ENCODE measurements at places on chromosomes 5 and 9.
A peak's percentile ranks its signal among the peaks of the same experiment; 100 is the strongest.

DNA sequence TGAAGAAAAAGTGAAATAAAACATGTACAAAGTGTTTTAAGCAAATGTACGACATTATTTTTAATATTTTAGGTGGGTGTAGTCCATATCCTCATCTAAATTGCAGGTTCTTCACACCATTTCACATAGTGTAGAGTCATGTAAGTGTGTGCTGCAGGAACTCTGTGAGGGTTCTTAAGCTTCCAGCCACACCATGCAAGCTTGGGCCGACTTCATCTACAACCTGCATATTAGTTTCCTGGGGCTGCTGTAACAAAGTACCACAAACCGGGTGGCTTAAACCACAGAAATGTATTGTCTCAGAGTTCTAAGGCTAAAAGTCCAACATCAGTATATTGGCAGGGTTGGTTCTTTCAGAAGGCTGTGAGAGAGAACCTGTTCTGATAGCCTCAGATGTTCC, 10.2 kb downstream of the PAM start:
- DNase-seq: no peak

DNA sequence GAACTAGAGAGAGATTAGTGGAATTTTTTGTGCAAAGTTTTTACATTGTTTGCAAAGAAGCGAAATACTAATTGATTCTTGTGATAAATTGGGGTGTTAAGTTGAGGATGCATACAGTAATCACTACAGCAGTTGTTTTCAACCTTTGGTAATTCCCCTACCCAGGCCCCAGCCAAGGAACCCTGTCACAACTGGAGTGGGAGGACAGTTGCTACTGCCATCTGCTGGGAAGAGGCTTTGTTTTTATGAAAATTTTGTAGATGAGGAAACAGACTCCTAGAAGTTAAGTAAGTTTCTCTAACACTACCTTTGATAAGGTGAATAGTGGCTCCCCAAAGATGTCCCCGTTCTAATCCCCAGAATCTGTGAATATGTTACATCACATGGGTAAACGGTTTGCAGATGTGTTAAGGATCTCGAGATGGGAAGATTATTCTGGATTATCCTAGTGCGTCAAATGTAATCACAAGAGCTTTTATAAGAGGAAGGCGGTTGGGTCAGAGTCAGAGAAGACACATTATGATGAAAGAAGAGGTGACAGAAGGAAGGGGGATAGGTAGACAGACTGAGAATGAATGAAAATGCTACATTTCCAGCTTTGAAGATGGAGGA, 34.0 kb upstream of the PPP1R2B start:
- peak; percentile 46 for DNase-seq

DNA sequence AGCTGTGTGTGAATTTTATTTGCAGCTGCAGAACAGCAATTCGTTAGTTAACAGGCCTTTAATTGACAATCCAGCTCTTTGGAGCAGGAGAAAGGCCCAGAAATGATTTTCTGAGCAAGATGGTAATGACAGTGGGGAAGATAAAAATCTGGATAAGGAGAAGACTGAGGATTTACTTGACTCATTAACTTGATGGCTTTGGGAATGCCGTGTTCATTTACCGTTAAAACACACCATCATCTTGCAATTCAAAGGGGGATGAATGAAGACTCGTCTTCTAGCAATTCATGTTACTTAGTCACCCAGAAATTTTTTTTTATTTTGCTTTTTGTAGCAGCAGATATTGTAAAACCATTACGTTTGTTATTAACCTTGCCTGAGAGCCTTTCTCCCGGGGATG, 52.0 kb downstream of the PTTG1 start:
- DNase-seq: no peak

DNA sequence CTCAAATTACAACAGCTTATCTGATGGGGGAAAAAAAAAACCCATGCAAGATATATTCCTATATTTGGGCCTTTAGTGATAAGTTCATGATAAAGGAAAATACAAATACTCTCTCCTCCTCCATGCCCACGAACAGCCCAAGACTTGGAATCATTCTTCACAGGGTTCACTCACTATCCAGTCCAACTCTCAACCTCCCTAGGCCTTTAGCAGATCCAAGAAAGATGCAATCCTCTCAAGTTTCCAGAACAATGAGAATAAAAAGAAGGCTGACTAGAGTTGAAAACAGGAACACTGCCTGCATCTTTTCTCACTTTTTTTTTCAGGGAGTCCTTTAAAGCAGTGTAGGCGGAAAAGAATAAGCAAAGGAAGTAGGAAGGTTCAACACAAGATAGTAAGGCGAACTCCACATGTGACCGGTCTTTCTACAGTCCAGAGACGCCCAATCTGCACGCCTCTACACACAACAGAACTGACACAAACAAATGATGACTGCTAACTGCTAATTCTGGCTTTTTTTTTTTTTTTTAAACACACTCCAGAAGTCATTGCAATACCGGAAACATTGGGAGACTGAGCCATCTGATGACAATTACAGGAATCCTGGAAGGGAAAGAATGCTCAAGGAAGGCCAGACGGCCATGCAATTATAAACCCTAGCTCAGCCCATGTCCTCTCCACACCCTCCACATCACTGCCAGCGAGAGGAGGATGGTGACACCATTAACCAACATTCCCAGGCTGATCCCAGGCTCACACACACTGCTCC, 75.4 kb downstream of the BNC2 start:
- DNase-seq: peak; percentile 94

- DNase-seq: no peak
Measured at GRCh38 chr9:76355886-76356285, 38.3 kb downstream of the RFK start.

GRCh38 chr9:18006591-18006990, 427.7 kb downstream of the SH3GL2 start:
- no peak for DNase-seq

- DNase-seq: no peak
Measured at GRCh38 chr5:175741556-175741955, 83.7 kb downstream of the HRH2 start.

DNA sequence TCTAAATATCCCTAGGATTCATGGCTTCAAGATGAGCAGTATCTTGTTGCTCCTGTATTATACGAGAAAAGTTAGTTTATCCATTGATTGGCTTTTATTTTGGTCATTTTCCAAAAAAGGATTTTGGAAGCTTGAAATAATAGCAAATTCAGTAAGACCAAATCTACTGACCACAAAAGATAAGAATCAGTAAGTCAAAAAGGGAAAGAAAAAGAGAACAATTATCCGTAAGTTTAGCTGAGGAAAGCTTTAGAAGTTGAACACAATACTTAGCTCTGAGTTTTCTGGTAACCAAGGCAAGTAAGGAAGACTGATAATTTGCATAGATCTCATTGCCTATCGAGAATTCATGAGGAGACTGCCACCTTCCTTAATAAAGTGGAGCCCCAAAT, 9.1 kb downstream of the TGFBR1 start:
- no peak for DNase-seq

- no peak for DNase-seq
Measured at GRCh38 chr5:80881726-80882125, 78.4 kb upstream of the RASGRF2 start.

DNA sequence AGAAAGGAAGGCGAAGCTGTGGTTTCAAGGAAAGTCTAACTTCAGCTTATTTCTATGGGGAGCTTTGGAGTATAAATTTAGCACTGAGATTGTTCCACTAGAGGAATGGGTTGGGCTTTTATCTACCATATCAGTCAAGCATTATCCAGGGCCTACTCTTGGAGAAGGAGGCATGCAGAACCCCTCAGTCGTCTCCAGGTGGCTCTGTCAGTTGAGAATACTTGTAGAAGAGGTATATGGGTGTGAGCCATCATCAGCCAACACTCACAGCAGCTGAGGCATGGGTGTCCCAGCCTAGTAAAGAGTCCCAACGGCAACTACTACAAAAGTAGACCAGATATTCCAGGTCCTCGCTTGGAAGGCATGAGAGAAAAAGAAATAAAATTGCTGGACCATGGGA, 548.5 kb upstream of the GRAMD2B start:
- DNase-seq: no peak

DNA sequence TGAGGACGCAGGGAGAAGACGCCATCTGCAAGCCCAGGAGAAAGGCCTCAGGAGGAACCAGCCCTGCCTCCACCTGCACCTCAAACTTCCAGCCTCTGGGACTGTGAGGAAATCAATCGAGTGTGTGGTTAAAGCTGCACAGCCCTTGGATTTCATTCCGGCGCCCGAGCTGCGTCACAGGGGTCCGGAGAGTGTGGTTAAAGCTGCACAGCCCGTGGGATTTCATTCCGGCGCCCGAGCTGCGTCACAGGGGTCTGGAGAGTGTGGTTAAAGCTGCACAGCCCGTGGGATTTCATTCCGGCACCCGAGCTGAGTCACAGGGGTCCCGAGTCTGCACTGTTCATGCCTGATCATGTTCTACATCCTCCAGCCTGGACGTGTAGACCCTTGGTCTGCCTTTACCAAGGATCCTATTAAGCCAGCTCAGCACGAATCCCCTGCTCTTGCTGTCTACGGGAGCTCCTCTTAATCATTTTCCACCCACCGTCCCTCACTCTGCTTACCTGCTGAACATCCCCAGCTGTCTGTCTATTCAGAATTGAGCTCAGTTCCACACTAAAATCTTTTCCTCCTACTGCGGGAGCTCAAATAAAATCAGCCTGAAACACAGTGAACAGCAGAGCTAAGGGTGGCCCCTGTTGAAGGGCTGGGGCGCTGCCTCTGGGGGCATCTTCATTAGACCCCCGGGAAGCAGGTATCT, 73.0 kb upstream of the OLFM1 start:
- no peak for DNase-seq

DNA sequence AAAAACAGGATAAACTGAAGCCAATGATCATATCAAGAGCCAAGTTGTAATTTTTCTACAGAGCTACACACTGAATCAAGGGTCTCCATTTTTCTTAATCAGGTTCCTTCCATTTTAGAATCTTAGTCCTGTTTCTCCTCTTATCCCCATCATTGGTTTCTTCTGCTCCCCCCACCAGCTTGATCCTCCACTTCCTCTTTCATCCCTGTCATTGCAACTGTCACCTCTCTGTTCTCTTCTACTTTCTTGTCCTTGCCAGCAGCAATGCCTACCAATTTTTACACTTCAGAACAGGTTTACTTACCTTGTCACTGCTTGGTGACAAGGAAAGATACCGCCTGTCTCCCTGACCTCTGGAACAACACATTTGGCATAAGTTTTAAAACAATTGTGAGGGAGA, 97.3 kb downstream of the CFAP90 start:
- DNase-seq: no peak

GRCh38 chr5:69105996-69106906, 12.4 kb downstream of the SLC30A5 start:
- DNase-seq: no peak

- no peak for DNase-seq
Measured at GRCh38 chr9:136312009-136312375, 8.1 kb upstream of the CCDC187 start.

- DNase-seq: peak; percentile 53
Measured at GRCh38 chr5:159330131-159330800, at the start of gene IL12B. Gene IL12B (minus strand): TSS chr5:159330487. CDS start chr5:159326782, 3,705 bp downstream.

GRCh38 chr9:89916001-89916597, 311.3 kb downstream of the GADD45G start:
- DNase-seq: peak; percentile 67

DNA sequence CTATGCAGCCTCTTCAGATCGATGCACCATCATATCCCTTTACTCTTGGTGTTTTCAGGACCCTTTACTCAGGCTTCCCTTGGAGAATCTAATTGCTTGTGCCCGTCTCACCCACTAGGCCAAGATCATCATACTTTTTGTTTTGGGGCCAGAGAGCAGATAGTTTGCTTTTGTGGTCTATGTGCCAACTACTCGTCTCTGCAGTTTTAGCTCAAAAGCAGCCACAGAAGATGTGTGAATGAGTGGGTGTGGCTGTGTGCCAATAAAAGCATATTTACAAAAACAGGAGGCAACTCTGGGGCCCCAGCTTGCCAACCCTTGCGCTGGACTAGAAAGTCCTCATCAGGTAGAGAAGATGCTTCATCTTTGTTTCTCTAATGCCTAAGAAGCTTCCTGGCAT, 216.8 kb downstream of the SEMA5A start:
- no peak for DNase-seq

DNA sequence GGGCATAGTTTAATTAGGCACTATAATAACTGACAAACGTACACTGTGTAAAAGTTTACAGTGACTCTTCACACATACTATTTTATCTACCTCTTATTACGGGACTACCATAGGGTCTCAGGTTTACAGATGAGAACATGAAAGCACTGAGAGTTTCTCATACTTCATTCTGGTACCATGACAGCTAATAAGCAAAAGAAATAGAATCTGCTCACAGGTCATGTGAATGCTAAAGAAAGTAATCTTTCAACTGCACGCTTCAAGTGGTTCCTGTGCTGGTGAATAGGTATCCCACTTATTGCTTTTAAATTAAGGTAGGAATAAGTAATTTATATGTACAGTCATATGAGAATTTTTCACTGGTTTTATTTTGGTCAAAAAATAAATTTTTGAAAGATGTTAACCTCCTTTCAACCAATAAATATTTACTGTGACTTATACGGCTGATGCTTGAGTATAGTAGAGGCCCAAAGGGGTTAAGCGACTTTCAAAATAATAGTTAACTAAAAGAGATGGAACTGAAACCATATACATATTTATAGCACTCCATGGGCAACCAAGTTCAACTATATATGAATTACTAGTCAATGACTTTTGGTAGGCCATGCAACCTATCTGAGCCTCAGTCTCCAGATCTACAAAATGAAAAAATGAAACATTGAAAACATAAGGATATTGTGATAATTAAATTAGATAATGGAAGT, 8.1 kb downstream of the CDKN2A start:
- DNase-seq: no peak

DNA sequence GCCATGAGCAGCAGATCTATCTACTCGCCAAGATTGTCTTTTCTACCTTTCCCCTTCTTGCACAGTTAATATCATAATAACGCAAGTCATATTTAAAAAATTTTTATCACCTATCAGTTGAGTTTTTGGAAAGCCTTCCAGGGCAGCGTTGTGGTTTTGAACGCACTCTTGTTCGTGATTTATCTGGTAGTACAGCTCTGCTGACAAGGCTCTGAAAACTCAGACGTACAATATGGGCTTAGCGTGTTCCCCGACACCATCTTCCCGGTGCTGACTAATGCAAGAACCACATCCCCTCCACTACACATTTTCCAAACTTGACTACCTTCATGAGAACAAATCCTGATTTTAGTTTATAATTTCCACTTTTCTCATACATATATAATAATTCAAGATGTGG, 1.6 kb upstream of the NFIL3 start:
- DNase-seq: no peak

GRCh38 chr5:97986069-97986468, 787.4 kb upstream of the RGMB start:
- DNase-seq: peak; percentile 86

DNA sequence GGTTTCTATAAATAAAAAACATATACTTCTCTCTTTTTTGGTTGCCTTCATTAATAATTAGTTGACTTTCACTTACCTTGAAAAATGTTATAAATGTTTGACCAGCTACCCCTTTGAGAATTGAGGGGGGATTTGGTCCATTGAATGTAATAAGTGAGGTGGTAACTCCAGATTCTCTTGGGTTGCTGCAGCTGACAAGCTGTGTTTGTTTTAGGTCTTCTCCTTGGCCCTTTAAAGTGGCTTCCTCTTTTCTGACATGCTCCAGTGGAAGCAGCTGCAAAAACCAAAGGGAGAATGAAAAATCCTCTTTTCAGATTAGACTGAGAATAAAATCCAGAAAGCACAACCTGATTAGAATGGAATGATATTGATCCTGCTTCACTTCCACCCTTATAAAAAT, 410.5 kb downstream of the TMEM38B start:
- DNase-seq: no peak

Data from fibroblast of skin of back (primary cell).